ENCODE measurements at places on chromosomes 6 and 20.

- no peak for DNase-seq
Measured at GRCh38 chr6:52577778-52578463, 1.1 kb upstream of the TRAM2 start.

GRCh38 chr6:153058291-153058690 lies 55.8 kb upstream of the MTRF1L start:
- no peak for DNase-seq

DNA sequence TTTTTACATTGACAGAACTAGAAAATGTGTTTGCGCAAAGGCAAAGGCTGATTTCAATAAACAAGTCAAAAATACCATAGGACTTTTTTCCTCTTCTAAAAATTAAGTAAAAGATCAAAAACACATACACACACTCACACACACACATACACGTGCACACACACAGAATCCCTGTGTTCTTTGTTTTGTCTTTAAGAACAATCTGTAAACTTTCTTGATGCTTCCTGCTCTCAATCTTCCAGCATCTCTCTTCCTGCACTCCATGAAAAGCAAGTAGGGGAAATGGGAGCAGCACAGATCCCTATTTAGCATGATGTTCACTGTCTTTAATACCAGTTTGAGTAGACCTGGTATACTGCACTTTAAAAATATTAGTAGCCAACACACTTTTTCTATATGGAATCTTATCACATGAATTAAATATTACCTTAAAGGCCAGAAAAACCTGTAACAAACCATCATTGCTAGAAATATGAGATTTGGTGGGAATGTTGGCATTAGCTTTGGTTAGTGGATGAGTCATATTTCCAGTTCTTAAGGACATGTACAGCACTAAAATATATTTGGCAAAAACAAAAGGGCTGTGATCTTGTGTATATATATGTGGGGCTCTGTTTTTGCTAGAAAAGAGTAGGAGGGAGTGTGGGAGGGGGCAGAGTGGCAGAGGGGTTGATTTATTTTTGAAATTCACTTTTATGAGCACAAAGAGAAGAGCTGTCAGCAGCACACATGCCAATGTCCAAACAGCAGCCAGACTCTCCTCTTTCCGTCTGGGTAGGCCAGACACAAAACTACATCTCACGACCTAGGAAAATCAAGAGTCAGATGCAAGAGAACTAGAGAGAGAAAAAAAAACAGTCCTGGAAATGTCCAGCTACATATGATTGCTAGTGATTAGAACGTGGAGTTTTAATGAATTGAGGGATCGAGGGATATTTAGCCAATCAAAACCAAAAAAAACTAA lies 4.6 kb downstream of the PTPRK start:
- no peak for DNase-seq

GRCh38 chr6:11778648-11779328 lies at the start of gene ADTRP:
TSS of gene ADTRP (minus strand) at chr6:11778803. CDS start at chr6:11778759, 44 bp downstream.
- no peak for DNase-seq

DNA sequence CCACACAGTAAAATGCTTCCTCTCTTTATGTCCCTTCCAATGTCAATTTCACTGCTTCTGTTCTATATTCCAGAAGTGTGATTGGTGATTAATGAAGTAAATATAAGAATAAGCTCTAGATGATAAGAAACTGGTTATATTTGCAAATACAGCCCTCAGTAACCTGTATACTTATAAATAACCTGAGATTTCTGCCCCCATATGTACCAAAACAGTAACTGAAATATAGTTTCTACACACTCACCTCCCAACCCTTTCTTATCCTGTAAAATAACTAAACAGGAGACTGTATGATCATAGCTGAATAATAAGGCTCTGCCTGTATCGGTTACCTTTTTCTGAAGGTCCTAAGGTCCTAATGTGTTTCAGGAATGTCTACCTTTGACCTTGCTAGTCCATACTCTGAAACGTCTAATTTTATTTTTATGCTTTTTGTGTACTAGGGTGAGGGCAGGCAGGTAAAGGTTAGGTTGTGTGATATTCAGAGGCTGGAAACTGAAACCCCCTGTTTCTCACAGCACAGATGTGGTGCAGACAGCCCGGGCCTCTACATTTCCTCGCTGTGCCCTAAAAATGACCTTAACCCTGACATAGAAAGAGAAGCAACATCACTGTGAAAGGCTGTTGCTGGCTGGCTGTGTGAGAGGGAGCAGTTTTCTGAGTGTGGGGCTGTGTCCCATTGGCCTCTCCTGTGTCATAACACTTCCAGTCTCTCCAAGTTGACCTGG lies 378.8 kb downstream of the CENPW start:
- DNase-seq, result no peak

- no peak for DNase-seq
Measured at GRCh38 chr20:43579861-43580793, 10.6 kb upstream of the IFT52 start.

- DNase-seq, result peak; percentile 30
Measured at GRCh38 chr6:154448448-154449096, 61.9 kb downstream of the CNKSR3 start.

- DNase-seq, result no peak
Measured at GRCh38 chr20:43789593-43789992, 62.8 kb upstream of the GTSF1L start.

- DNase-seq, result no peak
Measured at GRCh38 chr6:1606780-1607515, 2.8 kb upstream of the FOXC1 start.
